CD4-positive, alpha-beta T cell treated with Interleukin-21 for 1 hour (primary cell): ENCODE measurements at places on chromosomes 2 and 18.
A peak's percentile ranks its signal among the peaks of the same experiment; 100 is the strongest.

DNA sequence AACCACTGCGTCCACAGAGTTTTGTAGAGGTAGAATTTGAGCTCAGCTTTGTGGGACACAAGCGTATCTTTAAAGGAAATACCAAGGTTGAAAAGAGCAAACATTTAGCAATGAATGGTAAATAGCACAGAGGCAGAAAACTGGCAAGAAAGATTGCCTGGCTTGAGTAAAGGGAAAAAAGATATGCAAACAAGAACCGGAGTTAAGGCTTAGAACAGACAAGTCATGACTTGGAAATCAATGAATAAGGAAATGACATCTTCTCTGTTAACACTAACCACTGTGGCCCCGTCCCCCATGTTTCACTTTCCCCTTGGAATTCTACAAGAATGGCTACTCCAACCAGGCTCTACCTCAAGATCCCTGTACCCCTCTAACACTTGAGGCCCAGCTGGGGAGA lies 3.8 kb downstream of the STAM2 start:
- DNase-seq, result no peak

GRCh38 chr2:159124931-159125467 lies 156.6 kb downstream of the TANC1 start:
- DNase-seq, result no peak

DNA sequence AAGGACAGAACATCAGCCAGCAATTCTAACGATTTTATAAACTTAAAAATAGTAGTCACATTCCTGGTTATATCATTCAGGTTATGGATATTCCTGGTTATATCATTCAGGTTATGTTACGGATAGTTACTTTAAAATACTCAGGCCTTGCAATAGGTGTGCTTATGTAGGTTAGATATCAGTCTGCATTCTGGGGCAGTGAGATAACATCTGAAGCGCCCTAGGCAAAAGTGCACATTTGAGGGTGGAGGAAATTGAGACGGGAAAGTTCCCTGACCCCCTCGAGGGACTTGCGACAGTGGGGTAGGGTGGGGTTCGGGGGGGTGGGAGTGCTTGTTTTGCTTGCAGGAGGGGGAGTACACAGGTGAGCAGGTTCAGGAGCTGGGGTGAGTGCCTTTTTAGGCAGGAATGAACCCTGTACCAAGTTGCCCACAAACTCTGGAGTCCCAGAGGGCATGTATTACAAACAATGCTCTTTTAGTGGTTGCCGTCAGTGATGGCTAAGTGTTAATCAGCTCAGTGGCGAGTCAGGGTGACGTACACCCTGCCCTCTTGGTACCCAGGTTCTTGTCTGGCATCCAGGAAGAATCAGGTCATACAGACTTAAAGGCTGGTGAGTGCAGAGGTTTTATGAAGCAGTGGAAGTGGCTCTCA lies 31.8 kb downstream of the CREG2 start:
- DNase-seq, result no peak

- DNase-seq, result no peak
Measured at GRCh38 chr2:171244970-171245782, 84.5 kb upstream of the TLK1 start.

GRCh38 chr2:11558214-11558886 lies 24.5 kb downstream of the GREB1 start:
- DNase-seq, result no peak

DNA sequence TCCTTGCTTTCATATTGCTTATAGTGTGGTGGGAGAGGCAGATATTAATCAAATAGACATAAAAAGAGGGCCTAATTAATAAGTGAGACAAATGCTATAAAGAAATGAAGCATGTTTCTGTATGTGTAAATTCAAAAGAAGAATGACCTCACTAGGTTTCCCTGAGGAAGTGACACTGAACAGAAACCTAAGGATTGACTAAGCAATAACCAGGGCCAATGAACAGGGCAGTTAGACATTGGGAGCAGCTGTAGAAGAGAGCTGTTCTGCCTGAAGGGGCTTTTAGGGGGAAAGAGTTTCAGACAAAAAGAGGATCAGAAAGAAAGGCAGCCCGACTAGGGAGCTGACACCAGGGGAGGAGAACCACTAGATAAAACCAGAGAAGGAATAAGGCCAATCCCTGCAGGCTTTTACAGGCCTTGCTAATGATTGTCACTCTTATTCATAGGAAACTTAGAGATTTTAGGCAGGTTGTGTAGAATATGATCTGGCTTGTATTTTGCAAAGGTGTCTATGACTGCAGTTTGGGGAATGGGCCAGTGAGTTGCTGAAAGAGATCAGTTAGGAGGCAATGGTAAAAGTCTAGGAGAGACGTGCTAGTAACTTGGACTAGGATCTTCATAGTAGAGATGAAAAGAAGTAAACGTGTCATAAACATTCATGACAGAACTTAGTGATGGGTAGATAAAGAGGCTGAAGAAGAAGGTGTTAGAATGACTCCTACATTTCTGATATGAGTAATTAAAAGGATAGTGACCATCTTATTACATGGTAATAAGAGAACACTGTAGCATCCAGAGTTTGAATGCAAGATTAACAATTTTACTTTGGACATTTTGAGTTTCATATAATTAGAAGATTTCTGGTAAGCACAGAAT lies 26.8 kb upstream of the NABP1 start:
- peak; percentile 12 for DNase-seq

DNA sequence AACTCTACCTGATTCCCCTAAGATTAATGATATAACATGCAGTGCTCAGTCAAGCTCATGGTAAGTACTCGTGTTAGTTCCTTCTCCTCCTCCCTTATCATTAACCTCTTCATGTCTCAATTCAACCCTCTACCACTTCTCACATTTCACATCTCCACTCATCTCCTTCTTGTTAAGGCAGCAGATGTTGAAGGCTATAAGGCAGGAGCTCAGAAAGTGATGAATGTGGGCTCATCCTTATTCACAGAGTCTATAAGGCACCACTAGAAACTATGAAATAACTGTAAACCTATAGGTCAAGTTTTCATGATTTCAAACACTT lies 56.0 kb downstream of the CLHC1 start:
- no peak for DNase-seq

DNA sequence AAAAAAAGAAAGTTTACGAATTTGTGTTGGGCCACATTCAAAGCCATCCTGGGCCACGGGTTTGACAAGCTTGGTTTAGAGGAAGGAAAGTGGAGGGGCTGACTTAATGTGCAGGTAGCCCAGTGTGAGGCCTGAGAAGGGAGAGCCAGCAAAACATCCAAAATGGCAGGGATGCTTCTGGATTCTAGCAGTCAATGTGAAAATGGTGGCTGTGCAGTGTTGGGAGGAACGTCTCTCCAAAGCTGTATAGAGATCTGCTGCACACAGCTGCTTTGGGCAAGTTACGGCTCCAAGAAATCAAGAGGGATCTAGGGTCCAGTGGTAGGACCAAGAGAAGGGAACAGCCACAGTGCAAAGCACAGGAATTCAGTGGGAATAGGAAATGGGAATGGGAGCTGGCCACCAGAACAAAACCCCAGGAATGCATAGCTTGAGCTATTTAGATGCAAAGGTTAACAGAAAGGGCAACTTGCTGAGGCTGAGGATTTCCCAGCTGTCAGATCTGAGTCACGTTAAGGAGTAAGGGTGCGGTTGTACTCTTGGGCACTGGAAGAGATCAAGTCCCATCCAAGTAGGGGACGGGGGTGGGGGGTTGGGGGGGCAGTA lies 70.6 kb downstream of the B3GNT2 start:
- DNase-seq, result no peak

DNA sequence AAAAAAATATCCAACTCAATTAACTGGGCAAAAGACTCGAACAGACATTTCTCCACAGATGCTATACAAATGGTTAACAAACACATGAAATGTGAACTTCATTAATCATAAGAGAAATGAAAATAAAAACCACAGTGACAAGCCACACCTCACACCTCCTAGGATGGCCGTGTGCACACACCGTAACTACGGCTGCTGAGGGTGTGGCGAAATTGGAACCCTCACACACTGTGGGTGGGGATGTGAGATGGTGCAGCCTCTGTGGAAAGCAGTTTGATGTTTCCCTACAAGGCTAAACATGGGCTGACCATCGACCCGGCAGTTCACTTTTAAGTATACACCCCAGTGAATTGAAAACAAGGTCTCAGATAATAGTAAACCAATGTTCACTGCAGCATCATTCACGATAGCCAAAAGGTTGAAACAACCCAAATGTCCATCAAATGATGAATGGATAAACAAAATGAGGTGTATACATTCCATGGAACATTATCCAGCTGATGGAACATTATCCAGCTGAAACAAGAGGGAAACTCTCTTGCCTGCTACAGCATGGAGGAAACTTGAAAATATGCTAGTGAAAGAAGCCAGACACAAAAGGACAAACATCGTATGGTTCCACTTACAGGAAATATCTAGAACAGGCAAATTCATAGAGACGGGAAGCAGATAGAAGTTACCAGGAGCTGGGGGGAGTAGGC lies 32.2 kb downstream of the ZAP70 start:
- peak; percentile 62 for DNase-seq

DNA sequence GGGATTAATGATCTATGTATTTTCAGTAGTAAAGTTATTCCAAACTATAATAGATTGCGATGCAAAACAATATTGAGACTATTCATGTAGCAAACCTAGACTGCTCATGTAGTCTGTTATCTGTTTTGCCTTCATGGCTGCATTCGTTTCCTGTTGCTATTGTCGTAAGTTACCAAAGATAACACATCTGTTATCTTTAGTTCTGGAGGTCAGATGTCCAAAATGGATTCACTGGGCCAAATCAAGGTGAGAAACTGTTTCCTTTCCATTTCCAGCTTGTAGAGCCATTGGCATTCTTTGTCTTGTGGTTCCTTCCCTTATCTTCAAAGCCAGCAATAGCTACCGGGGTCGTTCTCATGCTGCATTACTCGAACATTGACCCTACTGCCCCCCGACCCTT lies 20.9 kb downstream of the ITGAV start:
- DNase-seq, result no peak

DNA sequence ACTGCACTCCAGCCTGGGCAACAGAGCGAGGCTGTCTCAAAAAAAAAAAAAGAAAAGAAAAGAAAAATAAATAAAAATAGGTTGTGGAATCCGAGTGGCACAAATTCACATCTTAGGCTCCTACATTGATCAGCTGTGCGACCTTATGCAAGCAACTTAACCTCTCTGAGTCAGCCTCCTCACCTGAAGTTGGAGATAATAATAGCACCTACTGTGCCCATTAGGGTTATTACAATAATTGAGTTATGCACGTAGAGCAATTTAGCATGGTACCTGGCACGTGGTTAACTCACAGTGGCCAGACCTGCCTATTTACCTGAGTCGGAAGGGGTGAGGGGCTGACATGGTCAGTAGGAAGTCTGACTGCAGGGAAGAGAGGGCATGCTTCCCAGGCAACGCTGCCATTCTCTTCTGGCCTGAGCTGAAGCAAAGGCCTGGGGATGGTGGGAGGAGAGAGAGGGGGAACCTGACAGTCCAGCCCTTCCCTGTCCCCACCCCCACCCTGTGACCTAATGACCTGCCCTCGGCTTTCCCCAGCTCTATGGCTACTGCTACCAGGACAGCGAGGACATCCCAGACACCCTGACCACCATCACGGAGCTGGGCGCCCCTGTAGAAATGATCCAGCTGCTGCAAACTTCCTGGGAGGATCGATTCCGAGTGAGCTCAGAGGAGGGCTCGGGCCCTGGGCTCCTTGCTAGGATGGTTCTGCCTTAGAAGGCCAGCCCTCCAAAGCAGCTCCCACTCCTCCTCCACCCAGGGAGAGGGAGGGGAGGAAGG lies 5.1 kb downstream of the PKDCC start:
- no peak for DNase-seq

DNA sequence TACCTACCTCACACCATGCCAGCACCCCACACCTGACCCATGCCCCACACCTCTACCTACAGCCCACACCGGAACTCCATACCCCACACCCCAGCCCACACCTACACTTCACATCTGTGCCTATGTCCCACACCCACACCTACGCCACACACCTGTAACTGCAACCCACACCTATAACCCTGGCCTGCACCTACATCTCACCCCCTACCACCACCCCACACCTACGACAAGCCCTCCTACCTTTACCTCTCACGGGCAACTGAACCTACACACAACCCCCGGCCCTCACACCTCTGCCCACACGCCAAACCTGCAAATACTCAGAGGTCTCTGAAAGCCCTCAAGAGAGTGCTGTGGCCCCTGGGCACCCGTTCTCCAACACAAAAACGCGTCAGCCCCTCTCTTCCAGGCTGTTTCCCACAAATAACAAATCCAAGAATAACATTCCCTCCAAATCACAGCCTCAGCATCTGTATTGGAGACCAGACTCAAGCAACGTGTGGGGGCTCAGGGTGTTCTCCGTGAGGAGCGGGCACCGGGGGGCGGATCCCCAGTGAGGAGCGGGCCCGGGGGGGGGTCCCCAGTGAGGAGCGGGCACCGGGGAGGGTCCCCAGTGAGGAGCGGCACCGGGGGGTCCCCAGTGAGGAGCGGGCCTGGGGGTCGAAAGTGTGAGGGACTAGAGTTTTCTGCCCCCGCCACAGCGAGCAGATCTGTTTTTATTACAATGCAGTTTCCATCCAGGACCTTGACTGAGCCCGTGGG lies 33.4 kb downstream of the SLC66A2 start:
- no peak for DNase-seq

DNA sequence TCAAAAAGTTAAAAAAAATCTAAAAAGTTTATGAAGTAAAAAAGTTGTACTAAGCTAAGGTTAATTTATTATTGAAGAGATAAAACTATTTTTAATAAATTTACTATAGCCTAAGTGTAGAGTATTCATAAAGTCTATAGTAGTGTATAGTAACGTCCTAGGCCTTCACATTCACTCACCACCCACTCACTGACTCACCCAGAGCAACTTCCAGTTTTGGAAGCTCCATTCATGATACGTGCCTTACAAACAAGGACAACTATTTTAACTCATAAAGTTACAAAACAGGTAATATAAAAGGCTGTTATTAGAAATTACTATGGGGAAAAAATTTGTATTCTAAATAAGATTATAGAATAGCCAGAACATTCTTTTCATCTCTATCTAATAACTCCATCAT lies 158.9 kb upstream of the FN1 start:
- DNase-seq, result no peak

DNA sequence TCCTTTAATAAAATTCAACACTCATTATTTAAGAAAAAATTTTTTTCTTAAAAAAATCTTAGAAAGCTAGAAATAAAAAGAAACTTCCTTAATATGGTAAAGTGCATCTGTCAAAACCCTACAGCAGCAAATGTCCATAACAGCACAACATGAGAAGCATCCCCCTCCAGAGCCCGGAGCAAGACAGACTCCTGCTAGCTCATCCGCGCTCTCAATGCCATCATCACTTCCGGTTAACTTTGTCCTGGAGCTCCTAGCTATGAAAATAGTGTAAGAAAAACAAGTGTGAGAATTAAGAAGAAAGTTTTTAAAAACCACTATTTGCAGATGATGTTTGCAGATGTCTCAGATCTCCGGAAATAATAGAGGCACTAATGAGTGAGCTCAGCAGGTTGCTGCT lies 103.1 kb downstream of the TEX51 start:
- no peak for DNase-seq

DNA sequence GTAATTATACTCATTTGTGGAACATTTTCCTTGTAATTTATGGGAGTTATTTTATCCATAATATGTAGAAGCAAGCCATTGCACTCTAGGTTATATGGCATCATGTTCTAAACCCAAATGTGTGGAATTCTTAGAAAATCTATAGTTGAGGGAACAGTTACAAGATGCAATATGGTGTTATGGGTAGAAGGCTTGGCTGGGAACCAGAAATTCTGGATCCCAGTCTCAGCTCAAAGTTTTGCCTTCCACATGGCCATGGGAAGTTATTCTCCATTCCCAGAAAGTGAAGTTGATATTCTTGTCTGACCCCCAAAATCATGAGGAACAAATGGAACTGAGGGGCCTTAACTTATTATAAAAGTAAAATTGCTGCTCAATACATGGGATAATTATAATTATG lies 38.0 kb downstream of the KIF5C start:
- no peak for DNase-seq

GRCh38 chr2:28621172-28622100 lies 125.6 kb downstream of the PLB1 start:
- DNase-seq, result peak; percentile 96
